ENCODE measurements at places on chromosomes 3 and 15.
A peak's percentile ranks its signal among the peaks of the same experiment; 100 is the strongest.

DNA sequence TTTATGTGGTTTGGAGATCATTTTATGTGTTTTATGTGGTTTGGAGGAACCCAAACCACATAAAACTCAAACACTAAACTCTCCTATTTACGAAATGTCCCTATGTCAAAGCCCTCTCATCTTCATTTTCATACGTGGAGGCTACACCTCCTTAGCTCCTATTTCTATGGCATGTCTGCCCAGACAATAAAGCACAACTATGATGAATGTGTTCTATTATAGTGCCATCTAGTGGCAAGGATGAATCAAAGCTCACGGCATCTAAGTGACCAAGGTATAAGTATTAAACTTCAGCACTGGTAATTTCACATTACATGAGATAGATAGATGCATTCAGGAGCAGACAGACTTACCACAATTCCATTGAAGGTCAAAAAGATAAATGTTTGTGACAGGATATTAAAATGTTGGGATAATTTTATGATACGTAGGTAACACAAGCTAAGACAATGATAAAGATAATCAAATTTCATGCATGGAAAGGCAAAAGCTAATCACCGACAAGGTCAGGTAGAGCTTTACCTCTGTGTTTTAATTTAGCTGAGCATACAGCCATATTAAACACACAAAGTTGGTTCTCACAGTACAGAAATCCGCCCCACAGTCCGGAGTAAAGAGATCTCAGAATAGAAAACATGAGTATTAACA is 130.6 kb upstream of the FHIT start:
- no peak for DNase-seq

GRCh38 chr3:45042162-45042561 is 16.1 kb downstream of the CLEC3B start:
- no peak for DNase-seq

DNA sequence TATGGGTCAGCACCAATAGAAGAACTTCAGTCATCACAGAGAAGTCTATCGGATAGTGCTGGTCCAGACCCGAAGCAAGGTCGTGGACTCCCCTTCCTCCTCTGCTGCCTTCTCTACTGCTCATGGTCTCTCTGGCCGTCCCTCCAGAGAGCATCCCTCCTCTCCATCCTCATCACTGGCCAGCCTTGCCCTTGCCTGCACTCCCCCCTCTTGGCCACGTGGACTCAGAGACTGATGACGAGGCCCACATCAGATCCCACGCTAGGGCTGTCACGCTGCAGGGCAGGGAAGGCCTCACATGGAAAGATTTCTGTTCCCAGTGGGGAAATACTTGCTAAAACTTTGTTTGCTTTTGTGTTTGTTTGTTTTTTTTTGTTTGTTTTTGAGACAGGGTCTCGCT is 35.3 kb downstream of the IGDCC3 start:
- no peak for DNase-seq

- no peak for DNase-seq
Observed at GRCh38 chr15:48965972-48966371, 2.3 kb upstream of the SHC4 start.

GRCh38 chr15:65326117-65326526 is 21.6 kb downstream of the RNU5B-1 start:
- peak; percentile 74 for DNase-seq

- no peak for DNase-seq
Observed at GRCh38 chr3:155702745-155703591, 41.9 kb downstream of the PLCH1 start.

GRCh38 chr3:112744825-112745566 is 101.7 kb downstream of the CD200R1L start:
- no peak for DNase-seq

- no peak for DNase-seq
Observed at GRCh38 chr15:72070817-72071447, 47.0 kb downstream of the MYO9A start.

DNA sequence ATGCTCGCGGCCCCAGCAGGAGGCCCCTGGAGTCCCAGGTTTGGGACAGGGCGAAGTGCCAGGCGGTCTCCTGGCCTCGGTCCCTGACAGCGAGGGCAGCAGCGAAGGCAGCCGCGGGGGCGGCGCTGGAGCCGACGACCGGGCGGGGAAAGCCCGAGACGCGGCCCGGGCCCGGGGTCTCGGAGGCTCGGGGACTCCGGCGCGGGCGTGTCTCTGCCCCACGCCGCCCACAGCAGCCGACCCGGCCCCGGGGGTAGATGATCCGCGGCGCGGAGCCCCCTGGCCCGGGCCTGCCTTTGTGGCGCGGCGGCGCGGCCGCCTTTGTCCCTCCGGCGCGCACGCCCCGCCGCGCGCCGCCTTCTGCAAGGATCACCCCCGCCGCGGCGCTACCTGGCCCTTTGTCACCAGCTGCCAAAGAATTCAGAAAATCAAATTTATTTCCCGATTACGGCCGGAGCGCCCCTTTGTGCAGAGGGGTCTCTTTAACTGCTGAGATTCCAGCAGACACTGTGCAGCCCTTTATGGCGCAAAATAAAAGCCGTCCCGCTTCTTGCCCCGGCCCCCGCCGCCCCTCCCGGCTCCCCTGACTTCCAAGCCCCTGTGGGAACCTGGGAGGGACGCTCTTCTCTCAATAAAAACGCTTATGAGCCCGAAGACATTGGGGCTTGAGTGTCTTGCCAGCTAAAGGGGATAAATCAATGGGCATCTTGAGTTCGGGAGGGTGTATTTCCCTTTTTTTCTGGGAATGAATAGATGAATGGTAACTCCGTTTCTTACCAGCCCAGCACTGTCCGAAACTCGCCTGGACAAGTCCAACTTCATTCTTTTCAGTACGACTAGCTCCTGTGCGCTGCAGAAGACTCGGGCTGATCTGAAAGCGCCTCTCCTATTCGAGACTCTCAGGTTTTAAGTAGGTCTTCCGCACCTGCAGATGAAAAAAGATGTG is 68.4 kb downstream of the HES1 start:
- peak; percentile 44 for DNase-seq

- DNase-seq, result no peak
Observed at GRCh38 chr3:180390313-180390712, 211.7 kb upstream of the TTC14 start.

GRCh38 chr15:93913871-93914270 is 317.5 kb upstream of the MCTP2 start:
- DNase-seq, result no peak

Measured in sigmoid colon (tissue), 7 donors.